Stimulated activated CD8-positive, alpha-beta memory T cell treated with anti-CD3 and anti-CD28 coated beads, Interleukin-4, amount 100 ng/mL, for 1 hour (primary cell): ENCODE measurements at places on chromosomes 4 and X.

- no peak for DNase-seq
Measured at GRCh38 chr4:144185086-144185485, 44.6 kb upstream of the GYPA start.

DNA sequence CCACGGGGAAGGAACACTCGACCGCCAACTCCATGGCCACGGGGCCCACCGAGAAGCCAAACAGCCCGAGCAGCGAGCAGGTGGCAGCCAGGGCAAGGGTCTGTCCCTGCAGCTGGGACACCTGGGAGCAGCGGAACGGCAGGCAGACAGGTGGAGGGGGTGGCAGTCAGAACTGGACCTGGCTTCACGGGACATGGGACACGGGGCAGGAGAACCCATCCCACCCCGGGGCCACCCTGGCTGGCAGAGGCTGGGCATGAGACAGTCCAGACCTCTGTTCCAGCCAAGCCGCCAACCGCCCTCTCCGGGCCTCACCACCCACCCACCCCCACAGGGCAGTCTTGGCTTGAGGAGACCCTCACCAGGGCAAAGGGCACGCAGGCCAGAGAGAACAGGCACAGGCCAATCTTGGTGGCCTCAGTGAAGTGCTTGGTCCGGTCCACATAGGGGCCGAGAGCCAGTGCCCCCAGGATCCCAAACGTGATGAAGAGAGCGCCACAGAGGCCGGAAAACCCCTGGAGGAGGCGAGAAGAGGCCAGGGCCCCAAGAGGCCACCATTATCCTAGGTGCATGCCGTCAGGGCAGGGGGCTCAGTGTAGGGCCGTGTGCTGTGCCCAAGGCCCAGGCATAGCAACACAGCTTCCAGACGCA lies 5.6 kb downstream of the SLC49A3 start:
- no peak for DNase-seq

DNA sequence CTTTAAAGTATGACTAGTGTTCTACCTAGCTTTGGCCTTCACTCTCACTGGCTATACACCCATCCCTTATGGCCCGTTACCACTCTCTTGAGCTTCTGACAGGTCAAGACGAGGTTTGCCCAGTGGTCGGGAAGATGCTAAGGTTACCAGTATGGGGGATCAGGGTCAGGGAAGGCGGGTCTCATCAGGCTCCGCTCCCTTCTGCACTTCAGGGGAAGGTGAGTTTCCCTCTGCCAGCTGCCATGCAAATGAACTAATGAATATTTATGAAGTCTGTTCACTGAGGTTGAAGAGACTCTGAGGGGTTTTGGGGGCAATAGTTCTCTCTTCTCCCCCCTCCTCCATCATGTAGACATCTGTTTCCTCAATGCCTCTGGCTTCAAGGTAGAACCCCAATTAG lies 6.6 kb downstream of the EFNB1 start:
- DNase-seq = no peak

DNA sequence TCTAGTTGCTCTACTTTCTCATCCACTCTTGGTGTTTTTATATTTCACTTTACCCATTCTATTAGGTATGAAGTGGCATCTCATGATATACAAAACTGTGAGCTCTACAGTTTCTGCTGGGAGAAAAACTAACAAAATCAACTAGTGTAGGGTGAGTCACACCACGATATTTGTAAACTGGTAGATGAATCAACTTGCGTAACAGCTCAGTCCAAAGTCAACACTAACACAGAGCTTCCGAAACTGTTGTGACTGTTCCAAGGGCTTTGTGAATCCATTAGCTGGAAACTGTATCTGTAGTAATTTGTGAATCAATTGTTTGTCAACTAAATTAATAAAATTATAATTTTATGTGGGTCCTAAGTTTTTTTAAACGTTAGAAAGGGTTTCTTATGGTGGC lies 119.8 kb upstream of the TSPAN5 start:
- DNase-seq = no peak

GRCh38 chr4:142844782-142845181 lies 1.3 kb downstream of the INPP4B start:
- DNase-seq = no peak

- DNase-seq = no peak
Measured at GRCh38 chr4:130074096-130074495, 978.1 kb downstream of the C4orf33 start.

- no peak for DNase-seq
Measured at GRCh38 chrX:42237956-42238355, 314.6 kb upstream of the CASK start.

DNA sequence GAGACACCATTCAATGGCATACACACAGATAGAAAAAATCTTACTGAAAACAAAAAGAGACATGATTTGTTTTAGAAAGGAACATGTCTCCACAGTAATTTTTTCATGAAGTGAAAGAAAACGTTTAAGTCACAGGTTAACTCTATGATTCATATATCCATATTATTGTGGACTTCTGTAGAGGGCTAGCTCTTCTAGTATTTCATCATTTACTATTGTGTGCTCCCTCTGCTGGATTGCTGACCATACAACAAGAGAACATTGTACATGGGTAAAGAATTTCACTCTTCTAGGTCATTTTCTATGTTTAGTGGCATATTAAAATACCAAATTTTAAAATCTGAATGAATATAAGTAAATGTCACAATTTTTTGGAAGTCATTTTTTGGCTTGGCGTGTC lies 91.8 kb upstream of the POU3F4 start:
- no peak for DNase-seq

DNA sequence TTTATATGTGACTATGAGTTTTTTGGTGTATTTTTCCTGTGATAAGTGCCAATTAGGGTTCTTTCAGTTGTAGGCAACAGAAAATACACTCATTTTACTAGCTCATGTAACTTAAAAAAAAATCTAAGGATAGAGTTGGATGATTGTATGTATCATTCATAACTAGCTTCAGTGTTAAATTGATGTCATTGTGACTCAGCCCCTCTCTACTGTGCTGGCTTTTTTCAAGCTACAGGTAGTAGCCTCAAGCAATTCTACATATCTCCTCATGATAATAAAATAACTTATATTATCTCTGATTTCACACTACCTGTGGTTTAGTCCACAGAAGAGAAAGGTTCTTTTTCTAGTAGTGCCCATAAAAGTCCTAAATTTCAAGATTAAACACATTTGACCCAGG lies 11.9 kb downstream of the WDR17 start:
- DNase-seq = no peak

GRCh38 chr4:67714248-67714583 lies 13.3 kb upstream of the UBA6 start:
- no peak for DNase-seq

GRCh38 chr4:122701061-122701460 lies 31.4 kb upstream of the BBS12 start:
- no peak for DNase-seq

DNA sequence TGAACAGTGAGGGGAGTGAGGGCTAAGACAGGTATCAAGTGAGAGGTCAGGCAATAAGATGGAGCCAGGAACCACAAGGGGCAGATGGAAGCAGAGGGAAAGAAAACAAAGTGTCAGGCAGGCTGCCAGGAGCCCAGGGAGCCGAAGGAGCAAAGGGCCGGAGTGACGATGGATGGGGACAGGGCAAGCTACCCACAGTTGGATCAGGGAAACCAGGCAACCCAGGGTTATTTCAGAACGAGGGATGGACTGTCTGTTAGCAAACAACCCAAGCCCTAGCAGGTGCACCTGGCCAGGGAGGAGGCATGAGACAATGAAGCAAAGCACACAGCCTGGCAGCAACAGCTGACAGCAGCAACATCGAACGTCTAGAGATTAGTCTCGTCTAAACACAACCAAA lies 39.2 kb downstream of the SEL1L3 start:
- DNase-seq = no peak

DNA sequence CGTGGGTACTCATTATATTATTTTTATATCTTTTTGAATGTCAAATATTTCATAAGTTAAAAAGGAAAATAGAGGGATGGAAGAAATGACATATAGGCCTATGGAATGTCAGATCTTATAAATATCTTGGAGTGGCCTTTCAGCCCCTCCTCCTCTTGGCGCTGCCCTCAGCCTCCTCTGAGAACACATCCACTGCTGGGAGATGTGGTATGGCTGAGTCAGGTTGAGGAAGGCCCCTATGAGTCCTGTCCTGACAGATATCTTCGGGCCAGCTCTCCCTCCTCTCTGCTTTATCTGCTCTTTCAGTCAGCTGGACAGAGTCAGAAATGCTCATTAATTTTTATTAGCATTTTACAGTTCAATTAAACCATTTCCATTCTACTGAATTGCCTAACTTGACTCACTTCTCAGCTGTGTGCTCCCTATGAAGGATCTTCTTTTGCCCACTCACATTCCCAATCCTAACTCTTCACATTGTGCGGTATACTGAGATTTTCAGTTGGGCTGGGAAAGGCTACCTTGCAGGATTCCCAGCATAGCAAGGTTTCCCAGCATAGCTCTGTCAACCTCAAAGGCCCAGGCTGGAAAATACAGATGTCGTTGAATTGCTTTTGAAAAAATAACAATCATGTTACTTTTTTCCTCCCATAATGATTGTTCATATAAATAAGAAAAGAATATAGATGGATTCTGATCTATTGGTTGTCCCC lies 128.0 kb downstream of the ARHGEF9 start:
- DNase-seq = no peak

DNA sequence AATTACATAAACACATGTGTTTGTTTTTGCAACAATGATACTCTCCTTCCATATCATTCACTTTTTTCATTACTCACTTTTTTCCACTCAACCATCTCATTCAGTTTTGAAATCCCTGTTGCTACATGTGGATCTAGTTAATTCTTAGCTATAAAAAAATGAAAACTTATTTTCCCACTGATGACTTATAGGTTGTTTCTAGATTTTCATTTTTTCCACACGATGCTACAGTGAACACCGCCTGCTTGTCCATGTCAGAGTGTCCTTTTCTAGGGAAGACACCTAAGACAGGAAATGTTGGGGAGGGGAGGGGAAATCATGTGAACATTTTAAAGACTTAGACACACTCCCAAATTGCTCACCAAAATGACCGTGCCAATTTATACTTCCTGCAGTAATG lies 70.2 kb downstream of the SUPT20HL2 start:
- DNase-seq = no peak

DNA sequence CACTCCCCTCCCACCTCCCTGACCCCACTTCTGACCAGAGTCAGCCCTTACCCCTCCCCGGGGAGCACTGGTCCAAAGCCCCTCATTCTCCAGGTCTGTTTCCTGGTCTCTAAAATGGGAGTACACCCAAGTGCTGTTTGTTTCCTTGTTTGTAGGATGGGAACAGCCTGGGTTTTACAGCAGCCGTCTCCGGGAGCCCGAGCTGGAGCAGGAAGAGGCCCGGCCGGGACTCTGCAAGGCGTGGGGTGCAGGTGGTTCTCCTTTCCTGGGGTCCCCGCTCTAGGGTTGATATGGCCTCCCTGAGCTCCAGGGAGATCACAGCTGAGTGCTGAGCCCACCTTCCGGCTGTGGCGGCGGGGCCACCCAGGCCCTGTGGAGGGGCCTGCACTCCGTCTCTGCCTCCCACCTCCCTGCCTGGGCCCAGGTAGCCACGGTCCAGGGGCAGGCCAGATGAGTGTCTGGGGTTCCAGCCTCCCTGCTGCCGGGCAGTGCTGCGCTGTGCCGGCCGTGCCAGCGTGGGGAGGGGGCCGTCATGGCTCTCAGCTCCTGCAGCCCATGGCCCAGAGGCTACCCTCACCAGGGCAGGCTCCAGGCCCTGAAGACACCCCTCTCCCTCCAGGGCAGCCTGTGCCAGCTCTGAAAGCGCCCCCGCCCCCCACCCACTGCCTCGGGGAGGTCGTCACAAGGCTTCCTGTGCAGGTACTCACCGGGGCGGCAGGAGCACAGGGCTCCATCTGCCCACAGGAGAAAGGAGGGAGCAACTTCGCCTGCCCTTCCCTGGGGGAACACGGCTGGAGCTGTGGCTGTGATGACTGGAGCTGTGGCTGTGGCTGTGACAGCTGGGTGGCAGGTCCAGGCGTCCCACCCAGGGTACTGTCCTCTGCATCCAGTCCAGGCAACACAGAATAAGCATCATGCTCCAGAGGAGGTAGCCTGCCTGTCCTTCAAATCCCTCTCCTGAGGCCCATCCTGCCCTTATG lies 98.8 kb downstream of the ADRA2C start:
- no peak for DNase-seq

- DNase-seq = no peak
Measured at GRCh38 chr4:56086561-56086960, 137.8 kb downstream of the CEP135 start.

DNA sequence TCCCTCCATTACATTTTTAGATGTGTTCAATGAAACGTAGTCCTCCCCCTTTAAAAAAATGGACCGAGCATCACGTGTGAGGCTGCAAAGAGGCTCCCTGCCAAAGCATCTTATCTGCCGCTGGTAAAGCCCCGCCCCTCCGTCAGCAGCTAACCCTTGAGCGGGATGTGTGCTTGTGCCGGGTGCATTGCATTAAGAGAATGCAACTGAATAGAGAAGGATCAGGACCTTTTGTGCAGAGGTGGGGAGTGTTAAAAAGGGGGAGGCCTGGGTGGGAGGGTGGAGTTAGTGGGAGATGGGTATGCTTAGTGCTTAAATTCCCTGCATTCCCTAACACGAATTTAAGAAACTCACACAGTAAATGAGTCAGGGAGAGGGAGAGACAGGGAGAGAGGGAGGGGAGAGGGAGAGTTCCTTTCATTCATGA lies 66.0 kb downstream of the TBL1X start:
- peak; percentile 17 for DNase-seq
